ENCODE measurements at places on chromosomes 12 and 14.

- no peak for DNase-seq
Observed at GRCh38 chr12:22366181-22366580, 31.7 kb upstream of the ST8SIA1 start.

DNA sequence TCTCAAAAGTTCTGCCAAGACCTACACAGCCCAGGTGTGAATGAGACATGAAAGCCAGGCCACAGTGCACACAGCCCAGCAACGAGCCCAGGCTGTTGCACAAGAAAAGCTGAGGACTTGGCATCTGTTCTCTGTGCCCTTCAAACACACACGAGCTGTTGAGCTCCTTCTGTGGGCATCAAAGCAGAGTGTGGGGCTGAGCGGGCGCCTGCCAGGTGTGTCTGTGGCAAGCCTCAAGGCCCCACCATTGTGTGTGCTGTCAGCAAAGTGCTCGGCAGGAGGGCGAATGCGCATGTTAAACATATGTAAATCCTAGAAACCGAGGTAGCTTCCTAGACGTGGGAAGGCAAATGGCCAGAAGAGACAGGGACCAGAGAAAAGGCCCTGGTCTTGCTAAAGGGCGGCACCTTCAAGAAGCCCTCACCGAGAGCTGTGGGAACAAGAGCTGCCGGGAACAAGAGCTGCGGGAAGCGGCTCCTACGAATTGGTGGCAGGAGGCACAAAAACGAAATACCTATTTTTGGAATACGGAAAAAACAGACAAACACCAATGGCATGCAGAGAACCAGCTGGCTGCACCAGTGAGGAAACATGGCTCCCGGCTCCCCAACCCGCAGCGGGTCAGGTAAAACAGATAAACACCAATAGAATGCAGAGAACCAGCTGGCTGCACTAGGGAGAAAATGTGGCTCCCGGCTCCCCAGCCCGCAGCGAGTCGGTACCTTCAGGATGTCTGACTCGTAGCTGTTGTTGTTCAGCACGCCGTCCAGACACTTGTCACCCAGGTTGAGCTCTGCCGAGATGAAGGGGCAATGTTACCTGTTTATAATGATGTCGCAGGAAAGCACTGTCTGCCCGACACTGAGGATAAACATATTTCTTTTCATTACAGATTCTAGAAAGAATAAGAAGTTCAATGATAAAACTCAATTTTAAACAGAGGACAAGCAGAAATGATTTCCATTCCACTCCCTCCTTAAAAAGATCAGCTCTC lies 19.0 kb upstream of the GOLGA3 start:
- no peak for DNase-seq

GRCh38 chr14:30753452-30753851 lies 120.9 kb upstream of the COCH start:
- DNase-seq, result no peak

DNA sequence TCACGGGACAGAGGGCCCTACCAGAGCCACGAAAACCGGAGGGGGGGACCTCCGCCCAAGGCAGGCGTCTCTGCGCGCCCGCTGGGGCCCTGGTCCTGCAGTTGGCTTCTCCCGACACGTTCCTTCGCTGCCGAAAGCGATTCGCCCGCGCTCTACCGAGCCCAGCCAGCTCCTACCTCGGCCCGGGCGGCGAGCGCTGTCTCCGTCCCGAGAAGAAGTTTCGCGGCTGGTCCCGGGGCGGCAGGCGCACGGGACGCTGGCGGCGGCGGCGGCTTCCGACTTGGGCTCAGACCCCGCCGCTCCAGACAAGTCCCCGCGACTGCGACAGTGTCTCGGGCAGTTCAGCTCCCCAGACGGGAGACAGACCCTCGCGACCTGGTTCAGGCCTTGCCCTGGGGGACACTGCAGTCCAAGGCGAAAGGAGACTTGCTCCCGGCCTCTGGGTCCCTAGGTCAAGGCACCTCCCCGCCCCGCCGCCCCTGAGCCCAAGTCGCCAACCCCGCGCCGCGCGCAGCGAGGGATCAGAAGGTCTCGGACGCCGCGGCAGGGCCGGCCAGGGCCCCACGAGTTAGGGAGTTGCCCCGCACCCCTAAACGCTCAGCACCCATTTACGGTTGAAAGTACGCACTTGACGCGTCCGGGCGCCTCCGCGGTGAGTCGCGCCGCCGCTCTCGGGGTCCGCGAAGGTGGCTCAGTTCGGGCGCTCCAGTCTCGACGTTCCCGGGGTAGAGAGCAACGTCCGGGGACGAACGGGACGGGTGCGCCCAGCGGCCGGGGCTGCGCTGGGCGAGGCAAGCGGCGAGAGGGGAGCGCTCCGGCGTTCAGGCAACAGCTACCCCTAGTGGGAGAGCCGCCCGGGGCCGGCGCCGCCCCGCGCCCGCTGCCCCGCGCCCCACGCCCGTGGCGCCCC lies 1.4 kb upstream of the DIO3 start:
- peak; percentile 19 for DNase-seq

DNA sequence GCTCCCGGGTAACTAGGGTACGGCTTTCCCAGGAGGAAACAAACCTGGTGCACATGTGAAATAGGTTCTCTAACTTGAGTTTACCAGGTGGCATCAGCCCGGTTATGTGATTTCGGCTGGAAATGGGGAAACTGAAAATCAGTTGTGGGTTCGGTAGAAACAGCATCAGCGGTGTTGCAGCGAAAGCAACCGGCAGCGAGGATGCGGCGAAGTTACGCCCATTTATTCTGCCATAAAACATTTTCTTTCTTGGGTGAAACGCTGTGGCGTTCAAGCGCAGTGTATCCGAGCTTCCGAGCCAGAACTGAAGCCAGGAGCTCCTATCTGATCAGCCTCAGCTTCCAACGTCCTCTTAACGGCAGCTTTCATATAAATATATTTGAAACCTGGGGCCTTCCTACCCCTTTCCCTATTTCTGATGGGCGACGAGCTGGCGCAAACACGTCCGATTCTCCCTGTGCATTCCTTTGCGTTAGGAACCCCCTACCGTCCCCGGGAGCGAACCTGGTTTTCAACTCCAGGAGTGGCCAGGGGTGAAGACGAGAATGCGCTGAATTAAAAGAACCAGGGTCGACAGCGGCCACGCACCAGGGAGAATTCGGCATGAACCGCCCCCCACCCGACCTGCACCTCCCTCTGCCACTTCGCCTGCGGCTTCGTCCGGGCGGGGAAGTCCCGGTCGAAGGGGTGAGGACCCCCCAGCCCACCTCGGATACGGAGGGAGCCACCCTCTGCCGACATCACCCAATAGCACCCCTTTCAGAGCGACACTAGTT lies 1.6 kb downstream of the DPF3 start:
- no peak for DNase-seq

DNA sequence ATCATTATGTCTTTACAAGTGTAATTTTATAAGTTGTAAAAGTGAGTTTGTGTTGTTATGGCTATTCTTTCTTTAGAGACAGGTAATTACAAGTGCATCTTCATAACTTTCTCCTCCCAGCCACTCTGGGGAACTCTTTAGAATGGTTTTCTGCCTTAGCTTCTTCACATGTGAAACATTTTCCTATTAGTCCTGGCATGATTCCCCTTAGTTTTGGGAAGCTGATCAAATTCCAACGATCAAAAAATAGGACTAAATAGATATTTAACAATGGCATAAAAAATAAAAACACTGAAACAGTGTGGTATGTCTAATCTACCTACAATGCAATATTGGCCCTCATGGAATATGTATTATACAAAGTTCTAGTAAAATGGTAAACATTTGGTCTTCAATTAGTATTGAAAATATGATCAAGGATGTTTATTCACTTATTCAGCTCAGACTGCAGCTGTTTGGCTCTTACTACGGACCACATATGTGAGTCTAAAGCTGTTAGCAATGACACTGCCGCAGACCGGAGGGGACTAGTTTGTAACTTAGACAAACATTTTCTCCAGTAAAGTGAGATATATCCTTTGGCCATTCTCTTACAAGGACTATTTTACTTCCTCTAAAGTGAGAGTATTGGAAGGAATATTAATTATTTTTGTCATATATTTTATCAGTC lies 890.8 kb upstream of the USP15 start:
- DNase-seq, result no peak

- no peak for DNase-seq
Observed at GRCh38 chr12:106049546-106049945, 89.2 kb downstream of the NUAK1 start.

GRCh38 chr12:14156606-14157005 lies 175.2 kb upstream of the GRIN2B start:
- DNase-seq, result no peak

GRCh38 chr14:99672506-99673304 lies 11.4 kb upstream of the CYP46A1 start:
- DNase-seq, result no peak

DNA sequence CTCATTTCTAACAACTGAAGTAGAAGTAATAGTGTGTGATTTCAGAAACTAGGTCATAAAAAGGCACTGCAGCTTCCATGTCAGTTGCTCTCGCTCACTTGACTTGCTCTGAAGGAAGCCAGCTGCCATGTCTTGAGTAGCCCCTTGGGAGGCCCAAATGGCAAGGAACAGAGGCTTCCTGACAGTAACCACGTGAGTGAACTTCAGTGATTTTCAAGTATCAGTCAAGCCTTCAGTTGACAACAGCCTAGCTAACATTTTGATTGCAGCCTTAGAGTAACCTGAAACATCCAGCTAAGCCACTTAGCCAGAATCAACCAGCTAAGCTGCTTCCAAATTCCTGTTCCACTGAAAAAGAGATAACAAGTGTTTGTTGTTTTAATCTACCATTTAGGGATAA lies 26.7 kb downstream of the TOGARAM1 start:
- DNase-seq, result no peak

GRCh38 chr14:61661471-61662400 lies 33.6 kb upstream of the HIF1A start:
- peak; percentile 72 for DNase-seq

- DNase-seq, result no peak
Observed at GRCh38 chr12:31272607-31273225, 53.2 kb downstream of the SINHCAF start.

DNA sequence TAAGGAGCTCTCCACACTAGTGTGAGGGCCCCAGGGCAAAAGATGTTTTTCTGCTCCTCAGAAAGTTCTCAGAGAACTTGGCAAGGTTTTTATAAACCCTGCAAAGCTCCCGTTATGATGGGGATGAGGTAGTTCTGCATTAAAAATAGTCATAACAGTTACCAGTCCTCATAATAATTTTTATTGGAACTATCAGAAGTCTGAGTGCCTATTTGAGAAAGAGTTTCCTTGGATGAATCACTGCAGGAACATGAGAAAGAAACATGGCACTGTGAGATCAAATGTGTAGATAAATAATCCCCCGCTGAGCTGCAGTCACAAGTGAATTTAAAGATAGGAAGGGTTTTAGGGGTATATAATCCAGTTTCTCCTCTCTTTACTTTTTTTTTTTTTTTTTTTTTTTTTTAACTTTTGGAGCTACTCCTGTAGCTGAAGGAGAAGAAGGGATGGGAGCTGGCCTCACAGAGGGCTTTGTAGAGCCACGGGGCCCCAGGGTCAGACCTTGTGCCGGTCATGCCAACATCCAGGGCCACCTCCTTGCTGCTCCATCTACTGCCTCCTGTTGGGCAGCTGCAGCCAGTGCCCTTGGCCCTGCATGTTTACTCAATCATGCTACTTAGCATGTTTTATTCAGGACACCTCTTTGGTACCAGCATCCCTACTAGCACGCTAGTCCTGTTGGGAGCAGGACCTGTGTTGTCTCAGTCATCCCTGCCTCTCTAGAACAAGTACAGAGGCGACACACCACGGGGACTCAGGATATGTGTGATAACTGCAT lies 39.5 kb downstream of the EVL start:
- DNase-seq, result peak; percentile 85

DNA sequence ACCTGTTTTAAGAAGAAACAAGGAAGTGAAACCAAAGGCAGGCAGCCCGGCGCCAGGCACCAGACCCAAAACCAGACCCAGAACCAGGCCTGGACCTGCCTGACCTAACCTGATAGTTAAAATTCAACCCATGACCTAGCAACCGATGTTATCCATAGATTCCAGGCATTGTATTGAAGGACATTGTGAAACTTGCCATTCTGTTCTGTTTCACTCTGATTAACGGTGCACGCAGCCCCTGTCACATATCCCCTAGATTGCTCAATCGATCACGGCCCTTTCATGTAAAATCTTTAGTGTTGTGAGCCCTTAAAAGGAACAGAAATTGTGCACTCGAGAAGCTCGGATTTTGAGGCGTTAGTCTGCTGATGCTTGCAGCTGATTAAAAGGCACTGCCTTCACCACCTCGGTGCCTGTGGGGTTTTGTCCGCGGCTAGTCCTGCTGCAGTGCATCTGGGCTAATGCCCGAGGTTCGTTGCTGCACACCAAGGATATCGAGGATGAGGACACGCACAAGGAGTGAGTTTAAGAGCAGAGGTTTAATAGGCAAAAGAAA lies 262.5 kb upstream of the TMEM132C start:
- DNase-seq, result no peak

GRCh38 chr12:92156704-92157395 lies 11.2 kb upstream of the BTG1 start:
- no peak for DNase-seq

DNA sequence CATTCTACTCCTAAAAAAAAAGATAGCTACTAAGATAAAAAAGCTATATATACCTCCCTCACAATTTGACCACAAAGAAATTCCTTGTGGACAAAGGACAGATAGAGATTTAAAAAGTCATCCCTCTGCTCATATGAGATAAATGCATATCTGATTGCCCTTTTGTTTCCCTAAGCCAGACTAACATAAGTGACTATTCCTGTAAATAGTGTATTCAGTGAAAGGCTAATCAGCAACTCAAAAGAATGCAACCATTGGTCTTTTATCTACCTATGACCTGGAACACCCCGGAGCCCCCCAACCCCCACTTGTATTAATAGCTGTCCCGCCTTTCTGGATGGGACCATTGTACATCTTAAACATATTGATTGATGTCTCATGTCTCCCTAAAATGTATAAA lies 6.3 kb upstream of the TMPO start:
- no peak for DNase-seq

- no peak for DNase-seq
Observed at GRCh38 chr12:114371250-114371649, 34.7 kb downstream of the TBX5 start.

GRCh38 chr12:103833095-103833775 lies 7.8 kb downstream of the NT5DC3 start:
- DNase-seq, result no peak

DNA sequence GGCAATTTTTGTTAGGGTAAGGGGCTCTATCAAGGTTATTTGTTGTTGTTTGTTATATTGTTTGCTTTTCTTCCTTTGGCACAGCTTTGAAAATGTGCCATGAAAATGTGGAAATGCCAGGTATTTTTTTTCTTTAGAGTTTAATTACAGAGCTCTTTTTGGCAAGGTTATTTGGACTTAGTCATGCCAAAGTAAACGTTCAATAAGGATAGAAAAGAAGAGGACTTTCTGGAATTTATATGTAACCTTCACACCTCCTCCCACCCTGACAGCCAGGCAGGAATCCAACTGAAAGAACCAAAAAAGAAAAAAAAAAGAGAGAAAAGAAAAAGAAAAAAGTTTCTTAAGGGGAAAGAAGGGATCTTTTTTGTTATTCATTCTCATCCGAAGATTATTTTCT lies 217.8 kb downstream of the KITLG start:
- DNase-seq, result peak; percentile 37
